ENCODE measurements at places on chromosomes 16 and 17.
A peak's percentile ranks its signal among the peaks of the same experiment; 100 is the strongest.

GRCh38 chr17:68399638-68400403, 57.5 kb downstream of the WIPI1 start:
- no peak for DNase-seq

GRCh38 chr17:491086-492021, 138.7 kb upstream of the RPH3AL start:
- DNase-seq, result peak; percentile 71

DNA sequence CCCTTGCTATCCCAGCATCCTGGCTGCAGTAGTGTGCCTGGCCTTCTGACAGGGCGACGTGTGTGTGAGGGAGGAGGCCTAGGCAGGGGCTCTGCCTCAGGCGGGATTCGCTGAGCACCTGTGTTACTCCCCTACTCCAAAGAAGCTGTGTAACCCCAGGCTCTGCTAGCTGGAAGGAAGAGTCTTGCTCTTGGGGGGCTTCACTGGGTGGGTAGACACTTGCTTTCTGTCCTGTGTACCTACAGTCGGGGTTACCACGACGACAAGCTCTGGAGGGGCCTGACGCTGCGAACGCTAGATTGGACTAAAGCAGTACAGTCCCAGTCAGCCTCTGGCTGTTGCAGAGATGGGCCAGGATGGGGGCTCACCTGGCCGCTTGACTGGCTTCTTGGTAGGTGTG, 9.5 kb downstream of the EXOC7 start:
- DNase-seq, result no peak

DNA sequence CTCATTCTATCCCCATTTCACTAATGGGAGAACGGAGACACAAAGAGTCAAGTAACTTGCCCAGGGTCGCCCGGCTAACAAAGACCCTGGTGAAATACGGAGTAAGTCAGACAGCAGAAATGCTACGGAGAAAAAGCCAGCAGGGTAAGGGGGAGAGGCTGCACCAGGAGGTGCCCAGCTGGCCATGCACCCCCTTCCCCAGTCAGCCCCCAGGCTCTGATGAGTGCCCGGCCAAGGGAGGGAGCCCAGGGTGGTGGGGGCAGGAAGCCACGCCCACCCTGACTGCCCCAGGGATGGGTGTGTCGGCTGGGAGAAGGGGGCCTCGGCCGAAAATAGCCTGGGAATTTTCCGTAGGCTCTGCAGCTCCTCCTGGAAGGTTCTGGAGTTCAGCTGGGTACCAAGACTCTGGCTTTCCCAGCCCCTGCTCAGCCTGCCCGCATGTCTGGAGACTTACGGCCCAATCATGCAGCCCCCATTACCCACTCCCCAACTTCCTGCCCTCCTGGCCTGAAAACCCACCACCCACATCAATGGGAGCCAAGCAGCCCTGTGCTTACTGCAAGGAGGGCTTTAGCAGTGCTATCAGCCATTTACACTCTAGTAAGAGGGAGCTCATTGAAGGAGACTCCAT, 4.2 kb downstream of the CARHSP1 start:
- no peak for DNase-seq

DNA sequence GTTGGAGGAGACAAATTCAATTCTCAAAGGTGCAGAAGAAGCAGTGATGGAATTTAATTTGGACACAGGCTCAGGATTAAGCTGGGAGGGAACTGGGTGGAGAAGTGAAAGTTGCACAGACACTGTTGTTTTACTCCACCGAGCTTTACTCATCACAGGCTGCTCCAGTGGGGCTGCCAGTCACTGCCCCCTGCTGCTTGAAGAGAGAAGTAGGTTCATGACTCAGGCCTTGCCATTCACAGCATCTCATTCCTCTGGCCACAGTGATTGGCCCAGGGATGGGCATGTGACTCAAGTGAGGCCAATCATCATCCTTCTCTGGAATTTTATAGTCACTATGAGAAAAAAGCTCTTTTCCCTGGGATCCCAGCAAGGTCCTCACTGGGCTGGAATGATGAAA, 11.8 kb downstream of the GNAO1 start:
- no peak for DNase-seq

- no peak for DNase-seq
Measured at GRCh38 chr16:19808061-19808641, 76.5 kb downstream of the GPRC5B start.

GRCh38 chr17:48219617-48220016, 112.1 kb downstream of the SNX11 start:
- no peak for DNase-seq

- no peak for DNase-seq
Measured at GRCh38 chr16:4628283-4628682, 3.7 kb downstream of the MGRN1 start.

DNA sequence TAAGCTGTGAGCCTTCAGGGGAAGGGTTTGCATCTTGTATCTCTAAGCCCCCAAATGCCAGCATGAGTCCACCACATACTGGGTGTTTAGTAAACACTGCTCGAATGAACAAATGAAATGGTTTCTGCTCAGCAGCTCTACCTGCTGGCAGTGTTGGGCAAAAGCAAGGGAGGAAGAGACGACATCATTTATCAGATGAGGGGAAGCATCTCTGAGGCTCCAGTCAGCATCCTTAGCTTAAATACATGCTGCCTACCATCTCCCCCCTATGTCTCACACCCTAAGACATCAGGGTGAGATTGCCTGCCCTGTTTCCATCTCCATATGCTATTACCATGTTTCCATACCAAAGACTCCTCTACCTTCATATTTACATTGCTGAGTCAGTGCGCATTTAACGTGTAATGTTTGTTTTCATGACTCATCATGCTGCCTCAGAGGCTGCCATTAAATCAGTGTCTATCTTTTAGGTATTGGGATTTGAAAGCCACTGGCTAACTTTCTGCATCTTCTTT, 379.8 kb downstream of the UTP18 start:
- no peak for DNase-seq

DNA sequence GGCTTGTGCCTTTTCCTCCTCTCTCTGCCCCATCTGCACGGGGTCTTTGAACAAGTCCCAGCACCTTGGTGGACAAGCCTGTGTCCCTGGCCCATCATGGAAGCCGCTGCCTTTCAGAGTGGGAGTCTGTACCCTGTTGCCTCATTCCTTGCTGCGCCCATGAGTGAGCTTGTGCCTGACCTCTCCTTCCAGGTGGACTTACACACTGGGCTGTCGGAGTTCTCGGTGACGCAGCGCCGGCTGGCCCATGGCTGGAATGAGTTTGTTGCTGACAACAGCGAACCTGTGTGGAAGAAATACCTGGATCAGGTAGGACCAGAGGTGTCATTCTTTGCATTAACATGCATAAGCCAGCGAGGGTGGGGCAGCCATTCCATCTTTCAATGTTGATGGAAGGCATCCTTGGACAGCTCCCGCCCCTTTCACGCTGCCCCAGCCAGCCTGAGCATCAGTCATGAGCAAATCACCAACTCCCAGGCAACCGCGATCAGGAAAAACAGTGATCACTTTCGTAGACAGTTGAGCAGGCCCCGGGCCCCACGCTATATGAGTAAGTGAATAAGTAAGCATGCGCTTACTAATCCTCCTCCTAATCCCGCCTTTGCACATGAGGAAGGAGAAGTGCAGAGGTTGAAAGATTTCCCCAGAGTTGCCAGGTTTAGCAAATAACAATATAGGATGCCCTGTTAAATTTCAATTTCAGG, 36.8 kb downstream of the ATP2C2 start:
- DNase-seq, result no peak

Measured in Caco-2 (cell line).